ENCODE measurements at places on chromosomes 16 and 17. TPM values are rescaled to one million over a fixed set of nuclear protein-coding genes. Genes with fewer than 3 reads are reported as not detected.

- DNase-seq = peak; percentile 89
These were observed 14.4 kb downstream of the NTAN1 start for GRCh38 chr16:15041271-15042004.

Gene UQCRC2
- total RNA-seq = 713 TPM

DNA sequence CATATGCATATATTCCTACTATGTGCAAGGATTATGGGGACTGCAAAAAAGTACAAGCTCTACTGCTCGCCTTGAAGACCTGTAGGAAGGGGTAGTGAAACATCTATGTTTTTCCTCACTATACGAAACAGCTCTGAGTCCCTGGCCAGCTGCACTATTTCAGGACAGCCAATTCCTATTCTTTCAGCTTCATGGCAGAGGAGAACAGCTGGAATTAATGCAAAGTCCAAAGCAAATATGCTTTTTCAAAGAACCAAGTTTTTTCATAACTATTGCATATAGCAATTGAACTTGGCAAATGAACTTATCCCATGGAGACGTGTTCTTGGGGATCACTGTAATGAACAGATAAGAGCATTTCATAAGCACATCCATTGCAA lies 122.3 kb downstream of the SPACA3 start:
- no peak for DNase-seq

GRCh38 chr16:68470461-68471150 lies 22.3 kb upstream of the SMPD3 start:
- DNase-seq = peak; percentile 78

GRCh38 chr16:63415014-63415413 lies 1378.8 kb upstream of the CDH8 start:
- DNase-seq = no peak

DNA sequence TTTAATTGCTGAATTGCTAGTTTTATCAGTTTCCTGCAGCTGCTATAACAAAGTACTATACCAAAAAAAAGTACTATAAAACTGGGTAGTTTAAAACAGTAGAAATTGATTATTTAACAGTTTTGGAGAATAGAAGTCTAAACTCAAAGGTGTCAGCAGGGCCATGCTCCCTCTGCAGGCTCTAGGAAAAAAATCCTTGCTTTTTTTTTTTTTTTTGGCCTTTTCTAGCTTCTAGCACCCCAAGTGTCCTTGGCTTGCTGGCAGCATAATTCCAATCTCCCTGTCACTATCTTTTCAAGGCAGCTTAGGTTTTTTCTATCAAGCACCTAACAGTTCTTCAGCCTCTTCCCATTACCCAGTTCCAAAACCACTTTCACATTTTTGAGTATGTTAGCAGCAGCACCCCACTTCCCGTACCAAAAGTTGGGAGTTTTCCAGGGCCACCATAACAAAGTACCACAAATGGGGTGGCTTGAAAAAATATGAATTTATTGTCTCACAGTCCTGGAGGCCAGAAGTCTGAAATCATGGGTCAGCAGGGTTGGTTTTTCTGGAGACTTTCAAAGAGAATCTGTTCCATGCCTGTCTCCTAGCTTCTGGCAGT lies 37.4 kb downstream of the BPTF start:
- no peak for DNase-seq

DNA sequence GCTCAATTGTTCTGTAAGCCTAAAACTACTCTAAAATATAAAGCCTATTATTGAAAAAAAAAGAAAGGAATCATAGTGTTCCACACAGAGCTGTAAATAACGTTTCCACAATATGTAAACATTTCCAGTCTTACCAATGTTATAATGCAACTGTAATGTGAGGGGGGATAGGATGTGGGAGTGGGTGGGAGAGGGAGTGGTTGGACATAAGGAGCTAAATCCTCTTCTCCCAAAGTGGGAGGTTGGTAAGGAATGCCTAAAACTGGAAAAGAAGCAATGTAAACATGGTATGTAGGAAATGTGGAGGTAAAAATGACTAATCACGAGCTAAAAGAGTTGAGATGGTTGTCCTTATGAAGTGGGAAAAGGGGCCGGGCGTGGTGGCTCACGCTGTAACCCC lies 17.6 kb upstream of the SBK1 start:
- no peak for DNase-seq

GRCh38 chr17:28792877-28793661 lies 49.3 kb downstream of the TRAF4 start:
- no peak for DNase-seq
